ENCODE measurements at places on chromosomes 6 and 20.

DNA sequence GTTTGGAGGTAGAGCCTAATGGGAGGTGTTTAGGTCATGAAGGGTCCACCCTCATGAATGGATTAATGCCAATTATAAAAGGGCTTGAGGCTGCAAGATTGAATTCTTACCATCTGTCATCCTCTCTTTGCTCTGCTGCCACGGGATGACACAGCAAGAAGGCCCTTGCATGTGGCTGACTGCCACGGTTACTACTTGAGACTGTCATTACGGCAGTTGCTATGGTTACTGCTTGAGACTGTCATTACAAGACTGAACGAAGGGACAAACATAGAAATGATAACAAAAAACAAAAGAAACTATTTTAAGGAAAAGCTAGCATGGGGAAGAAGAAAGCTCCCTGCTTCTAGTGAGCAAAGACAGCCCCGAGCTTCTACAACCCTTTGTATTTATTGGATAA lies 715.0 kb downstream of the TFAP2A start:
- no peak for DNase-seq

DNA sequence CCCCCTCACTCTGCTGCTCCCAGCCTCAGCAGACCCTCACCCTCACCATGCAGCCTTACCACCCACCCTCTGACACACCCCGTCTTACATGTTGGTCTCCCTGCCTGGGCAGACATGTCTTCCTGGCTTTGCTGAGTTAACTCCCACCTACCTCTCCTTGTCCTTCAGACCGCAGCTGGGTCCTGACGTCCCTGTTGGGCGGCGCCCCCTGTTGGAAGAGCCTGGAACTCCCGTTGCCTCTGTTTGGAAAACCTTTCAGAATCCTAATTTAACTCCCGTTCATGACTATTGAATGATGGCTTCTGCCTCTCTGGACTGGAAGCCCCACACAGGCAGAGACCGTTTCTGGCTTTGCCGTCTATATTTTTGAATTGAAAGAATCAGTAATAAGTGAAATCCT lies 245.1 kb downstream of the MYLK4 start:
- no peak for DNase-seq

DNA sequence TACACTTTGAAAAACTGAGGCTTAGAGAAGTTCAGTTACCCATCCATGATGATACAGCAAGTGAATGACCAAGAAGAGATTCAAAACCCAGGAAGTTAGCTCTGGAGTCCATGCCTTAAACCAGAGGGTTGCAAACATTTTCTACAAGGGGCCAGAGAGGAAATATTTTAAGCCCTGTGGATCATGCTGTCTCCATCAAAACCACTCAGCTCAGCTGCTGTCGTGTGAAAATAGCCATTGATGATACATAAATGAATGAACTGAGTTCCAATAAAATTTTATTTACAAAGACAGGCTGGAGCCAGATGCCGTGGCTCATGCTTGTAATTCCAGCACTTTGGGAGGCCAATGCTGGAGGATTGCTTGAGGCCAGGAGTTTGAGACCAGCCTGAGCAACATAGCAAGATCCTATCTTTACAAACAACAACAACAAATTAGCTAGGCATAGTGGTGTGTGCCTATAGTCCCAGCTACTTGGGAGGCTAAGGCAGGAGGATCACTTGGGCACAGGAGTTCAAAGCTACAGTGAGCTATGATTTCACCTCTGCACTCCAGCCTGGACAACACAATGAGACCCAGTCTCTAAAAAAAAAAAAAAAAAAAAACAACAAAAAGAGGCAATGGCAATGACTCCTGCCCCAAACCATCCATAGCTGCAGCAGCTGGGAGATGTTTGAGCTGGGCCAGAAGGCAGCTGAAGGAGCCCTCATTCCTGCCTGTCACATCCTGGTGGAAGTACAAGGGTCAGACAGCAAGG lies 44.1 kb upstream of the RIN2 start:
- DNase-seq = no peak

- no peak for DNase-seq
These were observed 86.7 kb upstream of the THBS2 start for GRCh38 chr6:169340395-169340794.

- peak; percentile 21 for DNase-seq
These were observed 2.1 kb downstream of the SALL4 start for GRCh38 chr20:51800060-51800871.

DNA sequence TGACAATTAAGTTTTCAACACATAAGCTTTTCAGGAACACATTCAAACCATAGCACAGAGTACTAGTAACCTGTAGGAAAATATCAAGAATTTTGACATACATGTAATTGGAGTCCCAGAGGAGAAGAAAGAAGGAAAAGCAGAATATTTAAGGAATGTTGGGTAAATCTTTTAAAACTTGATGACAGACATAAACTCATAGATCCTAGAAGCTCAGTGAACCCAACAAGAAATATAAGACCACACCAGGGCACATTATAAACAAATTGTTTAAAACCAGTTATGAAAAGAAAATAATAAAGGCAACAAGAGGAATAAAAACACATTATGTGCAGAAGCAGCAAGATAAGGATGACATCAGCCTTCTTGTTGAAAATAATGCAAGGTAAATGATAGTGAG lies 151.5 kb upstream of the ATXN1 start:
- no peak for DNase-seq

GRCh38 chr6:17847203-17847760 lies 140.2 kb downstream of the KIF13A start:
- no peak for DNase-seq

GRCh38 chr20:33824852-33825251 lies 13.7 kb downstream of the CHMP4B start:
- no peak for DNase-seq

DNA sequence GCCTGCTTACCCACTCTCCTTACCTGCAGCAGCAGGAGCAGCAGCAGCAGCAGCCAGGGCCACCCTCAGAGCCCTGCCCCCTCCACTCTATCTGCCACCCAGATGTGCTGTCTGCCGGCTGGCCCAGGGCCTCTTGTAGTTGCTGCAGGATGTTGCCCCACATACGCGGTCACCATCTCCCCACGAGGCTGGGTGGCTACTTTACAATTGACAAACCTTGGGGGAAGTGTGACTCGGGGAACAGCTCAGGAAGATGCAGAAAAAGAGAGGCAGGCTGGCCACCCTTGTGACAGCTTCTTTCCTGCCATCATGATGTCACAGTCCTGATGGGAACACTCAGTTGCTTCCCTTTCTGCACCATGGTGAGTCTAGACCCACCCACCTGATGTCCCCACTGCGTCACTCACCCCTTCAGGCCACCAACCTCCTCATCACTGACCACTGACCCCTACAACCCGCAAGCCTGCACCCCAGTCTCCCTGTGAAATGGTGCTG lies 14.5 kb downstream of the TREM1 start:
- DNase-seq = no peak

GRCh38 chr6:7954477-7955200 lies 44.1 kb upstream of the TXNDC5 start:
- DNase-seq = no peak

DNA sequence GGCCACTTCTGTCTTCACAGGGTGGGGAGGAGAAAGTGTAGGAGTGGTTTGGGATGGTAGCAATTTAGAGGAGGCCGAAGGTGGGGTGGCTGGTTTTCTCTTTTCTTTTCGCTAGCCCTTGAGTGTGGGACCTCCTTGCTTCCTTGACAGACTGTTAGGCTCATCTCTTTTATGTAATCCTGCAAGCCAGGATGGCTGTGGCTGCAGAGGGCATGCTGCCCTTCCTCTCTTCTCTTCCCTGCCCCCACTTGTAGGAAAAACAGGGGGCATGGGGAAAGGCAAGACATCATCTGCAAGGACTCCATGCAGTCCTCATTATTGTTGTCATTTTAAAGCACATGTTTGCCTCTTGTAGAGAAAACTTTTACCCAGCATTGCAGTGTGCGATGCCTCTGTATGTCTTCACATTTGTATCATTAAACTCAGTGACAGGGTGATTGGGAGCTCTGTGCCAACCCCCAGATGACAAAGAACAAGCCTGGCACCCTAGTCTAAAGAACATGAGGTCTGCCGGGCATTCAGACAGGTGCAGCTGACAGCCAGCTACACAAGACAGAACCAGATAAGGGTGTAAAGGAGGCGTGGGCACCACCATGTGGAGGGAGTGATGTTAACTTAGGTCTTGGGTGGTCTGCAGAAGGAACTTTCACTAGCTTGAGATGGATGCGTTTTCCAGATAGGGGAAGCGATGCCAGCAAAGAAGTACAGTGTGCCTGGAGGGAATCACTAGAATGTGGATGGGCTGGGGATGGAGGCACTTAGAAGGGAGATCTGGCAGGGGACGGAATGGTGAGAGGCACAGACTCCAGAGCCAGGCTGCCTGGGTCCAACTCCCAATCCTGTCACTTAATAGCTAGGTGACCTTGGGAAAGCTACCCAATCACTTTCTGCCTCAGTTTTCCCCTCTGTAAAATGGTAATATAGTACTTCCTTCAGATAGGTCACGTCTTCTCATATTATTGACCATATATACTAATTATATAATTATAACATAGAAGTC lies 207.6 kb downstream of the TBC1D7 start:
- DNase-seq = no peak

- DNase-seq = no peak
These were observed 173.6 kb downstream of the SASH1 start for GRCh38 chr6:148516217-148516616.

DNA sequence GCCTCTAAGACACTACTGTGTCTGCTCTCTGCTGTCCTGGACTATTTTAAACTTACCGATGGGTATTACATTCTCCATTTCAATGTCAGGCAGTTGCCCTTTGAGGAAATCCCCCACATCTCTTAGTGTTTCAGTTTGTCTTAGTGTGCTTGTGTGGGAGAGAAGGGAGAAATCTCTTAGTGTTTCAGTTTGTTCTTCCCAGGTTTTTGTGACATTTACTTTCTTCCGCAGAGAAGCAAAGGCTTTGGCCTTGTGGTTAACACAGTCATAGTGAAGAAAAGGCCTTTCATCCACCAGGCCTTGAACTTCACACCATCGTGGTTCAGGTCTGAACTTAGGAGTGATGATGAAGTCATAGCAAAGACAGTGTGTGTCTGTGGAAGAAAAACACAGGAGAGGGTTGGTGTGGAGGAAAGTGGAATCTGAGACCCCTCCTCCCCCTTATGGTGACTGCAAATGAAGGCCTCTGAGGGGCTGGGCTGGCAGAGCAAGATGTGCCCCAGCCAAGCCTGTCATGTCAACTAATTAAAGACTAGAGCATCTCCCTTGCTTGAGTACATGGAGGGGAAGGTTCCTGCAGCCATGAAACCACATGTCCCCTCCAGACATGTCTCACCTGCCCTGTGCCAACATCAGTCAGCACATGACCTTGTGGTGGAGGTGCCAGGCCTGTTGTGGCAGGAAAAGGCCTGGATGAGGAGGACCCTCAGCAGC lies 23.9 kb downstream of the RAET1L start:
- DNase-seq = no peak

DNA sequence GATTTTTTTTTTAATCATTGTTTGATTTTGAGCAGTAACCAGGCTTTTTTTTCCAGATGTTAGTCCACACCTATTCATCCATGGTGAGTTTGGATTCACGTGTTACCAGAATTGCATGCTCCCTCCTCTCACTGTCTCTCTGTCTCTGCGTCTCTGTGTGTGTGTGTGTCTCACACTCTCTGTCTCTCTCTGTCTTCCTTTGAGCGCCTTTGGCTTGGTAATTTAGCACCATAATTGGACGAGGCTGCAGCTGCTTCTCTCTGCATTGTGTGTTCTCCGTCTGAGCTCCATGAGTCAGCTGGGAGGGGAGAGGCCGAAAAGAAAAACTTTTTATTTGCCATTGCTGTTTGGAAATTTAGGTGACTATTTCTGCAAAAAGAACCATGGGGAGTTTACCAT lies 3.4 kb downstream of the TFAP2B start:
- no peak for DNase-seq

- no peak for DNase-seq
These were observed 8.5 kb upstream of the TINAG start for GRCh38 chr6:54299542-54300269.

DNA sequence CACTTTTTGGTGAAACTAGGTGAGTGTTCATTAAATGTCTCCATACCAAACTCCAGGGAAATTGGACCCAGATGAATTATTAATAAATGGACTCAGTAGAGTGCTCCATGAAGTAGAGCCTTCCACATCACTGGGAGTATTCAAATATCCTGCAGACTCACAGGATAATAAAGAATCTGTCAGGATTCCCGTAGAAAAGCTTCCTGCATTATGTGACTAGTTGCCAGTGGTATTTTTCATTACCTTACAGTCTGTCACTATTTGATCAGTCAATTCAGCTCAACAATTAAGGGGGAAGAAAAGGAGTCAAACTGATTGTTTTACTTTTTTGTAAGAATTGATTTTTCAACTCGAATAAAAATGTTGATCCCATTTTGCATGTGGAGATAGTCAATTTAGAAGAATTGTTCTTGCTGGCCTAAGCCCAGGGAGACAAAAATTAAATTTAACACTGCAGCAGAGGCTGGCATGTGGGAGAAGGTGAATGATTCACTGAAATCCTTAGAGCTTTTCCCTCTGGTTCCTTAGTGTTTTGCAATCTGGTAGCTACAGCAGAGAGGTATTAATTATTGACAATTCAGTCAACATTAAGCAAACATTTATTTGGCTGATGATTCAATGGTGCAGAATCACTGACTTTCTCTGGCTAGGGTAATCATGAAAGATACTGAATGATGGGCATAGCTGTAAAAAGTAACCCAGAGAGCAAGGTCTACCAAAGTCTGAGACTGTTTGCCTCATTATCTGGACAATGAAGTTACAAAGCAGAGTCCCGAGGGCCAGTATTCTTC lies 442.4 kb downstream of the CD83 start:
- DNase-seq = no peak
